ENCODE measurements at places on chromosomes 4 and X.

DNA sequence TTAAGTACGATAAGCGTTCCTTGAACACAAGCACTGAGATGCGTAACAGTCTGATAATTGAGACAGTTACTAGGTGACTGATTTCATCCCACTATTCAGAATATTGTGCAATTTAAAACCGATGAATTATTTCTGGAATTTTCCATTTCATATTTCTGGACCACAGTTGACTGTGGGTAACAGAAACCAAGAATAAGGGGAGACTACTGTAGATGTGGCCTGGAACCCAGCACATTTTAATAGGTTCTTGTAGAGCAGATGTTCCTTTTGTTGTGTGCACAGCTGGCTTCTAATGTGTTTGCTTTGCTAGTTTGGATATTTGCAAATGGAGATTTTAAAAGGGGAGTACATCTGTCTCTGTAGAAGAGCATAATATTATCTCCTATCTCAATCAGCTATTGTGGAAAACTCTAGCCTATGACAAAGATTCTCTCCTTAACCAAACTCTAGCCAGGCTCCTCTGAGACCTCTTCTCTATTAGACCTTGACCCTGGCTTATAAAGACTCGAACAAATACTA lies 16.4 kb downstream of the NAAA start:
- DNase-seq: peak; percentile 54

DNA sequence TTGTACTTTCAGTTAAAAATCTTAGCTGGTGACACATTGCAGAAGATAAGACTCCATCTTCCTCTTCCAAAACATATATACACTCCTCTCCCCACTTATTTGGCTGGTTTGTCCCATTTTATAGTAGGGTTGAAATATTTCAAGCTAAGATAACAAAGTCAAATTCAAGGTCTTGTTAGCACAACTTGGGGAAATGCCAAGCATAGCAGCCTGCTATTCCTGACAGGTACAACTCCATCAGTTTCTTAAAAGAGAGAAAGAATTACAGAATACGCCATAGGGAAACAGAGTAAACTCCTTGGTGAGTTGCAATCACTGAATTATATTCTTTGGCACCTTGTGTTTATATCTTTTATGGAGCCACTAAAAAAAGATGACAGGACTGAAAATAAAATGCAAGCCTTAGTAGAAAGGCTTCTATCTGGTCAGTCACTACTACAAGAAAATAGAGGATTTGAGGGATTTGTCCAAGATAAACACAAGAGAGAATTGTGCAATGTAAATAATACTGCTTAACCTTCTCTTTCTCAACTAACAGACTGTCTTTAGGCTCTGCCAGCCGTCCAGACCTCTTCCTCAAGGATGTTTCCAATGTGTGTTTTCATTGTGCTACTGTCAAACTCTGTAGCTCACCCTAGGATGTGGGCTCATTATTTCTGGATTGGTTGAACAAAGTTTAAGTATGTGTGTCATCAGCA lies 170.3 kb downstream of the VEGFC start:
- DNase-seq: no peak

- DNase-seq: no peak
These were observed 45.1 kb downstream of the RHOH start for GRCh38 chr4:40241941-40242340.

GRCh38 chr4:87281603-87282002 lies 41.1 kb downstream of the HSD17B13 start:
- no peak for DNase-seq

- no peak for DNase-seq
These were observed 68.7 kb downstream of the ATG4A start for GRCh38 chrX:108160309-108160708.

GRCh38 chr4:176195184-176195978 lies at the start of gene SPATA4:
Gene SPATA4, minus strand, starts transcription at chr4:176195585. Its CDS starts 23 bp downstream, at chr4:176195562.
- peak; percentile 68 for DNase-seq

GRCh38 chrX:39222346-39223113 lies 421.3 kb downstream of the MID1IP1 start:
- no peak for DNase-seq

DNA sequence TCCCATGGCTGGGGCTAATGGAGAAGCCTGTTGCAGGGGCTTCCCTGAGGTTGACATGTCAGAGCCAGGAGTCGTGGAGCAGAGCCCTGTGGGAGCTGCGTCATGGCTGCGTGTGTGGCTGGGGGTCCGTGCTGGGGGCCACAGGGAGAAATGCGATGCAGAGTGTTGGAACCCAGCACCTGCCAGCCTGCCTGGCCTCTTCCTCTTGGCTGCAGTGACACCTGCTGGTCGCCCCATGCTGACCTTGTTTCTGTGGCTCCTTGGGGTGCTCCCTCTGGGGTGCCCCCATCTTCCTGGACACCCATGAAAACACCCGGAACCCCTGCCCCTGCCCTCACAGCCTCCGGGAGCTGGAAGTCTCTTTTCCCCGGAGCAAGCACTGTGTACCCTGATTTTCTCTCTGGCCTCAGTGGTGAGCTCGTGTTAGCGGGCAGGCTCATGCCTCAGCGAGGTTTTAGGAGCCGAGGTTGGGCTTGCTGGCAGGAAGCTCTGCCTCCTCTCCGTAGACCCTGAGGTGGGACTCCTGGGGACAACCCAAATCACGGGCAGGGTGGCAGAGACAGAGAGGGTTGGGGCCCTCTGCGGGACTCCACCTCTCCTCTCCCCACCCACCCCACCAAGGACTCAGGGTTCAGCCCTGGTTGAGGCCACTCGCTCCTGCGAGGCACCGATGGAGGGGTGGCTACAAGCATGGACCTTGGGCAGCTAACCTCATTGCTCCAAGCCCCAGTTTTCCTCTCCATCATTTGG lies 103.7 kb downstream of the SORCS2 start:
- DNase-seq: no peak

DNA sequence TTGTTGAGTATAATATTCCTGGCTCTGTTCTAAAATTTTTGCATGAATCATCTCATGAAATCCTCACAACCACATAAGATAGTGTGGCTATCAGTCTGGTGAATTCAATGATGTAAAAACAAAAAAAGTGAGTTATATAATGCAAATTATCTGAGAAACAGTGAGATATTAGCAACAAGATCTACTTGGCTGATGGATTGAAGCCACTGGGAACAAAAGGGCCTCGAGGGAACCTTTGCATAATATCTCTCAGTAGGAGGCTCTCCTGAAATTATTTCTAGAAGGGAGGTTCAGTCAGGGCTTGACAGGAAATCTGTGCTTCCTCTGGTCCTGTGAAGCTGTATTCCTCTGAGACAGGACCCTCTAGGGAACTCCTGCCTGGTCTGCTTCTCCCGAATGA lies 30.1 kb upstream of the NUP54 start:
- DNase-seq: no peak

GRCh38 chr4:84582988-84583875 lies at the start of gene CDS1:
Gene CDS1, plus strand, starts transcription at chr4:84583127. Its CDS starts 275 bp downstream, at chr4:84583402.
- DNase-seq: peak; percentile 51

DNA sequence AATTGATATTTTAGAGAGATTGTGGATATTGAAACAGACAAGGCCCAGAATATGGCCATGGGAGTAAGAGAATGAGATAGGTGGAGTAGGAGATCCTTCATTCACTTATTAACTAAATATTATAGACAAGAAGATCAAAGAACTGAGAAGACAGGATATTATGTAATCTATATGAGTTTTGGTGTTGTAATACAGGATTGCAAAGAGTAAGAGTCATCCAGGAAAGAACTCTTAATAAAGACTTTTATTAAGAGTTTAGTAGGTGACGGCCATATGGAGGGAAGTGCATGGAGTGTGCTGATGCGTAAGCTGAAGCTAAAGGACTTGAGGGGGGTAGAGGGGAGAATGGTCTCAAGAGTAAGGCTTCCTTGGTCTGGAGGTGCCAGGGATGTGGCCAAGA lies 153.7 kb downstream of the VEGFC start:
- no peak for DNase-seq
